ENCODE measurements at places on chromosomes 1 and 21.

GRCh38 chr1:55463814-55464475 is 248.8 kb upstream of the USP24 start:
- DNase-seq, result no peak

GRCh38 chr1:212525479-212526110 is 83.0 kb upstream of the ATF3 start:
- DNase-seq, result peak; percentile 30

GRCh38 chr1:44297695-44298400 is 57.2 kb downstream of the ERI3 start:
- DNase-seq, result no peak

GRCh38 chr1:63366908-63367214 is 566 bp upstream of the ALG6 start:
- DNase-seq, result no peak

DNA sequence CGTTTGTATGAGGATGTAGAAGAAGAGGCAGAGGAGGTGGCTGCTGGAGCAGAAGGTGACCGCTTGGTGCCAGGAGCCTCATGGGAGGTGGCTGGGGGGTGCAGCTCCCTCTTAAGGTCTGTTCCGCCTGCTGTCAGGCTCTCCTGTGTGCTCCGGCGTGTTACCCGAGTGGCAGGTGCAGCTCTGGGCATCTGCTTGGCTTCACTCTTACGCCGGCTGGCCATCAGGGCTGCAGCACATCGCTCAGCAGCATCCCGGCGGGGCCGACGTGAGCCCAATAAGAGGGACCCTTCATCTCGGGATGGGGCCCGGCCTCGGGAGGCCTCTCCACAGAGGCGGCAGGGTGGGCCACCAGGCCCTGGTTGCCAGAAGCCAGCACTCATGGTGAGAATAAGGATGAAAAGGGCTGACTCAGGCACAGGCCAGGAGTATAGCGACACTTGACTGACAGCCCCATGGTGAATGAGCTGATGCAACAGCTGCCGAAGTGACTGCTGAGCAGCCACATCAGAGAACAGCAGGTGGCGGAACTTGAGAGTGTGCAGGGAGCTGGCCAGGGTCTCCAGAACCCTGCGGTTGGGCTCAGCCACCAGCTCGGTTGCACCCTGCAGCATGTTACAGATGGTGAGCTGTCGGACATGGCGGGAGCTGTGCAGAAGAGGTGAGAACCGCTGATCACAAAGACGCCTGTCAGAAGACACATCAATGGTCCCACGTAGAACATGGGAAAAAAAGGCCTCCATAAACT is 17.5 kb downstream of the LRRC41 start:
- DNase-seq, result no peak

GRCh38 chr1:209421186-209421585 is 162.3 kb upstream of the CAMK1G start:
- DNase-seq, result no peak

DNA sequence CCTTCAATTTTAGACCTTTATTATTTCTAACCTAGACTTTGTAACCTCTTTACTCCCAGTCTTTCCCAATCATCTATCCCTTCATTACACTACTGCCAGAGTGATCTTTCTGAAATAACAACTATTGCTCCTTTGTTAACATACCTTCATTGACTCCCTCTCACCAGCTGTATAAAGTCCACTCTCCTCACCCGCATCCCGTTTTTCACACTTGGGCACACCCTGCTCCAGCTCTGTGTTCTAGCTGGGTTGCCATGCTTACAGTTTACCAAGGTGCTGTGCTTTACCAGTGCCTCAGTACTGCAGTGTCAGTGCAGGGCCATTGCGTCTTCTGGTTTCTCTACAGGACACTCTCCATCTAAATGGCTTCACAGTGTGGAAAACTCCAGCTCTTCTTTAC is 148.2 kb downstream of the NFIA start:
- no peak for DNase-seq
